Stimulated activated CD8-positive, alpha-beta memory T cell treated with anti-CD3 and anti-CD28 coated beads, Interleukin-4, amount 100 ng/mL, for 4 hours (primary cell): ENCODE measurements at places on chromosomes 12 and 14.

- no peak for DNase-seq
Measured at GRCh38 chr12:82436354-82436753, 78.0 kb downstream of the METTL25 start.

DNA sequence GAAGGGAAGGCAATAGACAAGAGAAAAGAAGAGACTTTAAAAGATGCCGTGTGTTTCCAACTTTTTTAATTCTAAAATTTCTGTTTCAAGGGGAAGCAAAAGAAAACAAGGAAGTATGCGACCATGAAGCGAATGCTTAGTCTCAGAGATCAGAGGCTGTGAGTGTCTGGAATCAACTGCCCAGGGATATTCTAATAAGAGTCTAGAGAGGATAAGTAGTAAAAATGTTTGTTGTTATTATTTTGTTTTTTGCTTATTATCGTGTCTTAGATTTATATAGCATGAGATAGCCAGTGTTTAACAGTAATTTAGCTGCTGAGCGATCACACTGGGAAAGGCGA lies 421 bp downstream of the FCF1 start:
- no peak for DNase-seq

DNA sequence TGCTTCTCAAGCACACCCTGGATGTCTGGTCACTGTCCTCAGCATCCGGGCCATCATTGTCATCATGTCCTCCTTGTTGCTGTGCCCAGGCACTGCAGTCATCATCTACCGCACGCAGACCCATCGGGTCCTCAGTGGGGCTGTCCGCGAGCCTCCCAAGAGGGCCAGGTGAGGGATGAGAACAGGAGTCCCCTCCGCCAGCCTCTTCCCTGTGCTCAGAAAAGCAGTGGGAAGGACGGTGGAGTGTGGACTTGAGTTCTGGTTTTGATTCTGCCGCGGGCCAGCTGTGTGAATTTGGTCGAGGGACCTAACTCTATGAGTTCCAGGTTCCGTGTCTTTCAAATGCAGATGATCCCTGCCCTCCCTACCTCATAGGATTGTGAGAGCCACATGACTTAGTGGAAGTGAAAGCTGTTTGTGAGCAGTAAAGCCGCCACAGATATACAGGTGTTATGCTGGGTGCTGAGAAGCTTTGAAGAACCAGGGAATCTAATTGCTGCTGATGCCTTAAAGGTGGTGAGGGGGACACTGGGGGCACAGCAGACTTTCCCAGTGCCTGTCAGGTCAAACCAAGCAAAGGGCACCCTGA lies 122.9 kb upstream of the RAP1B start:
- DNase-seq: no peak

DNA sequence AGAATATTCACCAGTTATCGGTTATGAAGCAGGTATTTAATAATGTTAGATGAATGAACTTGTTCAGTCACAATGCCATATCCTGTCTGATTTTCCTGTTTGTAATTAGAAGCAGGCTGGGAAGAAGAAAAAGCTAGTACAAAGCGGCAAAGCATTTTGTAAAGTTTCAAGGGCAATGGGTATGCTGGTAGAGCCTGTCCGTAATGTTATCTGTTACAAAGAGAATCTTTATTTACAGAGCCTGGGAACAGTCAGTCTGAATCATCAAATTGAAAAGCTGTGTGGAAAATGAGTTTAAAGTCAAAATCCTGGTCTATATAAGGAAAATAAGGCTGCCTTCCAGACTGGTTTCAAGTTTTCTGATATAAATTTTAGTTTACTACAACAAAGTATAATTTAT lies 40.5 kb downstream of the PARP11 start:
- DNase-seq: no peak

DNA sequence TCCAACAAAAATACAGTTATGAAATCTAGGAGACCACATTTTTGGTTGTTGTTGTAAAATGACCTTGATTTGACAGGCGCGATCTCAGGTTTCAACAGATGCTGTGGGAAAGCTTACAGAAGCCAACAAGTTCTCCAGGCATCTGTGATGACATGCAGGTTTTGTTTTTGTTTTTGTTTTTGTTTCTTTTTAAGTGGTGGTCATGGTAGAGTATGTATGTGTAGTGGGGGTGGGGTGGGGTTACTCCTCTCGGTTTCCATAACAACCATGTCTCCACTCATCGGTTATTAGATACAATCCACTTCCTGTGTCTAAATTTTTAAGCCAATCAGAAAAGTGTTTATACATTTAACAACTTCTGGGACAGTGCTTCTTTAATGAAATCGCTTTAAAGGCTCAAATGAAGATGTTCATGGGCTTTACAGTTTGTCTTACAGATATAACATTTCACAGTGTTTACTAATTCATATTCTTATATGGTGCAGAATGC lies 199.9 kb upstream of the FOXN3 start:
- DNase-seq: peak; percentile 15

GRCh38 chr12:46299851-46300250 lies 31.0 kb upstream of the SLC38A1 start:
- no peak for DNase-seq

GRCh38 chr14:89143595-89143994 lies 273.4 kb downstream of the FOXN3 start:
- no peak for DNase-seq

- DNase-seq: no peak
Measured at GRCh38 chr14:72906879-72907278, 13.0 kb upstream of the DPF3 start.

DNA sequence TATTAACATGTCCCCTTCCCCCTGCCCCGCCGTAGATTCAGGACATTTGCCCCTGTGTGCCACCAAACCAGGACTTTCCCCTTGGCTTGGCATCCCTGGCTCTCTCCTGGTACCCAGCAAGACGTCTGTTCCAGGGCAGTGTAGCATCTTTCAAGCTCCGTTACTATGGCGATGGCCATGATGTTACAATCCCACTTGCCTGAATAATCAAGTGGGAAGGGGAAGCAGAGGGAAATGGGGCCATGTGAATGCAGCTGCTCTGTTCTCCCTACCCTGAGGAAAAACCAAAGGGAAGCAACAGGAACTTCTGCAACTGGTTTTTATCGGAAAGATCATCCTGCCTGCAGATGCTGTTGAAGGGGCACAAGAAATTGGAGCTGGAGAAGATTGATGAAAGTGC lies 28.9 kb downstream of the HRK start:
- no peak for DNase-seq

GRCh38 chr12:127779301-127780045 lies 487.5 kb upstream of the TMEM132C start:
- no peak for DNase-seq

GRCh38 chr14:76761136-76761959 lies at the start of gene VASH1:
Gene VASH1, plus strand, starts transcription at chr14:76761468. Its CDS starts 1,354 bp downstream, at chr14:76762822.
- DNase-seq: peak; percentile 31

- no peak for DNase-seq
Measured at GRCh38 chr12:113955109-113955970, 10.8 kb downstream of the RBM19 start.

GRCh38 chr12:116628989-116629388 lies 69.8 kb downstream of the MAP1LC3B2 start:
- DNase-seq: no peak

- no peak for DNase-seq
Measured at GRCh38 chr14:72549026-72549425, 344.9 kb downstream of the DPF3 start.

GRCh38 chr14:21042918-21043317 lies 756 bp downstream of the RNASE7 start:
- DNase-seq: no peak

DNA sequence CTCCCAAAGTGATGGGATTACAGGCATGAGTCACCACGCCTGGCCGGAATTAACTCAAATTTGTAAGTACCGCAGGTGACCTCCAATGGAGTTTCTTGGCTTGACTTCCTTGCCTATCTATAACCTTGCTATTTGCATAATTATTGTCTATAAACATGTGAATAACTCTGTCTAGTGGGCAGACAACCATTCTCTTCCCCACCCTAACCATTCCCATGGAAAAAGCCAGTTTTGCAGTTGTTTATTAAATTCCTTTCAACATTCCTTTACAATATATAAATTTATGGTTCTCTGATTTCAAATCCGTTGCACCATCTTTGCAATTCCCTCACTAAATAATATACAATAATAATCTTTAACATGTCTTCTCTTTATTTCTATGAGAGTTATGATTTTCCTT lies 61.0 kb upstream of the ZDHHC17 start:
- DNase-seq: no peak

DNA sequence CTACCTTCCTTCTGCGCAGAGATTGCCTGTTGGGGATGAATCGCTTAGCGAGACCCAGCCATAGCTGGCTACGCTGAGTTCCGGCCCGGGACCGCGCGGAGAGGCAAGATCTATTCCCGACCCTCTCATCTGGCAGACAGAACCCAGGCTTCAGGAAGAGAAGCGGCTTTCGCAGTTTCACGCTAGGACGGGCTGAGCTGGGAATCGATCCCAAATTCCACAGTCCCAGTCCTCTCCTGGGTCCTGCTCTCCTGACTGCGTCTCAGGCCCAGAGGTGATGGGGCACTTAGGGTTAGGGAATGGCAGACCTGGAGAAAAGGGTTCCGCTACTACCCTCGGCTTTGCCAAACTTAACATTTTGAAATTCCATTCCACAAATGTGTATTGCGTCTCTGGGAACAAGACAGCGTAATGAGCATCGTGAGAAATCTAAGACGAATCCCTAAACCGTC lies 2.8 kb downstream of the PTPN21 start:
- DNase-seq: no peak

DNA sequence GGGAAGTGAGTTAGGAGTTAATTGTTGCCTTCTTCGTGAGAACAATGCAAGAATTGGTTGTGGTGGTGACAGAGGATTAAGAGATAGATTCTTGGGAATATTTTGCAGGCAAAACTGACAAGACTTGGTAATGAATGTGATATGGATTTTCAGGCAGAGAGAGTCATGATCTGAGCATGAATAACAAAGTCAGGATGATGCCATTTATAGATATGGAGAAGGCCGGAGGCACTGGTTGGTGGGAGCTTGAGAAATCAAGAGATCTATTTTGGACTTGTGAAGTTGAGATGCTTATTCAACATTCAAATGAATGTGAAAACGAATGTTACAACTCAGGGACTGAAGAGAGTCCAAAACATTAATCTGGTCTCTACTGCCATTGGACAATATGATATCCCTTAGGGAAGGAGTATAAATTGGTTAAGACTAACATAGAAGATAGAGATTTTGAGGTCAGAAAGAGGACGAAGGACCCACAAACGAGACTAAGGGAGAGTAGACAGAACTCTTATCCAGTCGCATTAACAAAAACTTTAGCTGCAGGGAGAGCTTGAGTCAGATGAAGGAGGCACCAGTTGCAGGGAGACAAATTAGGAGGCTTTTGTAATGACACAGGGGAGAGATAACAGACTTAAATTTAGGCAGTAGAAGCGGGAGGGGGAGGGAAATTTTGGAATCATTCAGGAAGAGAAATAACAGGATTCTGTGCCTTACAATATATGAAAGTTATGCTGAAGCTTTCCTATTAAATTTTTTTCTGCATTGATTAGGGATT lies 1090.6 kb downstream of the GALC start:
- DNase-seq: no peak

DNA sequence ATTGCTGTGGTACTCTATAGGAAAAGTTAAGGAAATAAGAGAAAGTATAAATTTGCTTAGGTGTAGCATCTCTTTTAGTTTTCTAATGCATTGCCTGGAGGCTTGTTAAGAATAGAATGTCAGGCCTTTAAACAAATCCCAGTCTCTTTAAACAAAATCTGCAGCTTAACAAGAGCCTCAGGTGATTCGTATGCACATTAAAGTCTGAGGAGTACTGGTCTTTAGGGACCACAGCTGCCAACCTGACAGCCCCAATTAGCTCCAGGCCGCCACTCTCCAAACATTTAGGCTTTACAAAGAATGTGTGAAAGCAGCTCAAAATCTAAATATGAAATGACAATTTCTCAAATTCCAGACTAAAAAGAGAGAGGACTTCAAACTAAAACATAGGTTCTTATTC lies 35.7 kb downstream of the PAWR start:
- no peak for DNase-seq

DNA sequence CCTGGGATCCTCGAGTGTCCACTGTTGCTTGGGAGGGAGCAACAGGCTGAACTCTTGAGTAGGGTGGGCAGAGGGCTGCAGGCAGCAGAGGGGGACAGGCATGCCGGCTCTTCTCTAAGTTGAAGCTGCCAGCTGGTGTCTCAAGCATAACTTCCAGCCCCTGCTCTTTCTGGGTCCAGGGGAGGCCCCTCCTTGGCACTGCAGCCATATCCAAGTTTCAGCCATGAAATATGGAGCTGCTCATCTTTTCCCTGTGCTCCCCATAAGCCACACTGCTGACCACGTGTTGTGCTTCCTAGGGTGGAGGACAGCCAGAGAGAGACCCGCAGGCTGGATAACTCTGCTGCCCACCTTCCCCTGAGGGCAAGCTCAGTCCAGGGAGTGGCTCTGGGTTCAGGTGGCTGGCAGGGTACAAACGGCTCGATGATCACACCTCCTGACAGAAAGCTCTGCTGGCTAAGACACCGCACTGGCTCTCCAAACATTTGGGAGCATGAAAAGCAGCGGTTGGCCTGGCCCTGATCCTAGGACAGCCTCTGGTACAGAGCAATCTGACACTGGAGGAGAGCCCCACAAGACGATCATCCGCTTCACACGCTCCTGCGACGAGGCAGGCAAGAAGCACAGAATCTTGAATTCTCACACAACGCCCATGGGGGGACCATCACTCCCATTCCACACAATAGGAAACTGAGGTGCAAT lies 79.6 kb downstream of the PITPNM2 start:
- no peak for DNase-seq

GRCh38 chr14:53478174-53478573 lies 325.1 kb upstream of the DDHD1 start:
- DNase-seq: no peak

GRCh38 chr12:30599608-30600007 lies 96.1 kb downstream of the IPO8 start:
- no peak for DNase-seq

DNA sequence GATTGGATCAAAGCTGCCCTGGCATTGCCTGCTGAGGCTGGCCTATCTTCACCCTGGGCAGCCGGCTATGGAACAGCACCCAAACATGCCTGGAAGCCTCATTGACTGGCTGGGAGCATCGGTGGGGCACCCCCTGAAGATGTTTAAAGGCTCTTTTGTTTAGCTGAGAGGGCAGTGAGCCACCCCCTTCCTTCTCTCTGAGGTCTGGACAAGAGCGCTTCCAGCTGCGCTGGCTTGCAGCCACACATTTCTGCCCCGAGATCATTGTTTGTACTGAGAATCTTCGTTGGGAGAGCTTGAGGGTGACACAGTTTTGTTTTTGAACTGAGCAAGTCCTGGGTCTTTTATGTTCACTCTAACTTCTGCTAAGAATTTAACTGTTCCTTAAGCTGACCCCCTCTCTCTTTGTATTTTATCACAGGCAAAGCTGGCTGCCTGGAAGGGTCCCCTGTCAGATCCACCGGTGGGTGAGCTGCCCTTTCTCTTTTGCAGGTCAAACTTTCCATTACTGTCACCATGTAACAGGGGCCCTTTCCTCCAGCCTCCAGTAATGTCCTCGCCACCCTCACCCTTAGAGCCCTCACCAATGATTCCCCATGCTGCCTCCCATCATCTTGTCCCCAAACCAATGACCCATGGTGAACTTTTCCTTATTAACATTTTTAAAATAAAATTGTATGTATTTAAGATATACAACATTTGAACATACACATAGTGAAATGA lies 212.2 kb downstream of the KIF26A start:
- DNase-seq: no peak

- DNase-seq: no peak
Measured at GRCh38 chr14:41607966-41608663, 1.4 kb downstream of the LRFN5 start.

- DNase-seq: no peak
Measured at GRCh38 chr14:58739674-58740073, 101.9 kb downstream of the DACT1 start.
